NCI-H1092 treated with DMSO at 0.1 percent for 48 hours (cell line): ENCODE measurements at places on chromosomes 12 and 14.

- DNase-seq, result no peak
Measured at GRCh38 chr14:53517270-53517960, 364.3 kb upstream of the DDHD1 start.

- DNase-seq, result no peak
Measured at GRCh38 chr12:104749545-104749944, 208.5 kb downstream of the SLC41A2 start.

GRCh38 chr14:92493492-92493891, 20.1 kb upstream of the RIN3 start:
- no peak for DNase-seq

DNA sequence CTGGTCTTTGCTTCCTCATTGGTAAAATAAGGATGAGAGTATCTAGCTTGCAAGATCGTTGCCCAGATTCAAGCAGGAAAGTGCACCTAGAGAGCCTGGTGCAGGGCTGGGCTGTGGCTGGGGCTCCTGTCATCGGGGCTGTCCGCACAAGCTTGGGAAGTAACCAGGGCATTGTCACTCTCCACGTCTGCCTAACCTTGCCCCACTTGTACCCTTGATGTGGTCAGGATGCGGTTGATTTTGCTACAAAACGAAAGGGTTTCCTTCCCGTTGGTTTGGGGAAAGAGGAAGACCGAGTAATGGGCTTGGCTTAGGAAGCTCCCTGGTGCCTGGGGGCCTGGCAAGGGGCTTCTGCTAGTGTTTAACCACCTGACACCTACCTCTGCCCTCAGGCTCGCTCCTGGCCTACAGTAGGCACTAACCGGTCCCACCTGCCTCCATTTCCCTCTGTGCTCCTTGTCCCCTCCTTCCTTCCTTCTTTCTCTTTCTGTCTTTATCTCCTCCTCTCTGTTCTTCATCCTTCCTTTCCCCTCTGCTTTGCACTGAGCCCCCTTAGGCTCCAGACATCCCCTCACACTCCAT, 21.8 kb downstream of the MVK start:
- no peak for DNase-seq

DNA sequence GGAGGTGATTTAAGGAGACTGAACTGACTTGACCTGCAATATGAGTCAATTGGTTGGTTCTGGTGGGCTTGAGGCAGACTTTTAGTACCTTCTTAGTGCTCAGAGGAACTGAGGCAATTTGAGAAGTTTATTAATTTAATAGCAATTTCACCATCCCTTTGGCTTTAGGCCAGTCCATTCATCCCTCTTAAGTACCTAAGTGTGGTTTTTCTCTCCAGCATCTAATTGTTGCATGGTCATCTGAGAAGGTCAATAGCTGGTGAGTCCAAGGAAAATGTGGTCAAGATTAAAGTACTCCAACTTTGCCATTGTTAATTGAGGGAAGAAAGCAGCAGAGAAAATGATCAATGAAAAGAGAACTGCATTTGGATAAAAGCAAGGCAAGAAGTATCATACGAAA, 115.4 kb upstream of the DYRK2 start:
- DNase-seq, result no peak

DNA sequence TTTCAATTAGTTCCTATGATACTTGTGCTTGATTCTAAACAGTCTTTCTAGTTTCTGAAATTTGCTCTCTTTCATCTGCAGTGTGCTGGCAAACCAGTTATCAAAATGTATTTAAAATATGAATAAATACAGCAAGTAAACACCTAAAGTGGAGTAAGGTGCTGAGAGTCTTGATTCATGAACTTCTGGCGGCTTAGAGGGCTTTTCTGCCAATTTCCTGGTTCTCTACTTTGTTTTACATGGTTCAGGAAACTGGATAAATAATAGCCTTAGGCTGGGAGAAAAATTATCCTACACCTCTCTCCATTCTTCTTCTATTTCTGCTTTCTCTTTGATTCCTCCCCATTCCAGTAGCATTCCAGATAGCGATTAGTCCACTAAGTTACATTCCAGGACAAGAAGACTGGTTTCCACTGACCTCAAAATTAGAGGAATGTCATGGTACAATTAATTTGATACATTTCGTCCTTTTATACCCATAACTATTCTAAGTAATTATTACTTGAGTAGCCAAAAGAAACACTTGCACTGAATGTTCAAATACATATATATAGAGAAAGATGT, 14.9 kb downstream of the ATP2B1 start:
- DNase-seq, result no peak

DNA sequence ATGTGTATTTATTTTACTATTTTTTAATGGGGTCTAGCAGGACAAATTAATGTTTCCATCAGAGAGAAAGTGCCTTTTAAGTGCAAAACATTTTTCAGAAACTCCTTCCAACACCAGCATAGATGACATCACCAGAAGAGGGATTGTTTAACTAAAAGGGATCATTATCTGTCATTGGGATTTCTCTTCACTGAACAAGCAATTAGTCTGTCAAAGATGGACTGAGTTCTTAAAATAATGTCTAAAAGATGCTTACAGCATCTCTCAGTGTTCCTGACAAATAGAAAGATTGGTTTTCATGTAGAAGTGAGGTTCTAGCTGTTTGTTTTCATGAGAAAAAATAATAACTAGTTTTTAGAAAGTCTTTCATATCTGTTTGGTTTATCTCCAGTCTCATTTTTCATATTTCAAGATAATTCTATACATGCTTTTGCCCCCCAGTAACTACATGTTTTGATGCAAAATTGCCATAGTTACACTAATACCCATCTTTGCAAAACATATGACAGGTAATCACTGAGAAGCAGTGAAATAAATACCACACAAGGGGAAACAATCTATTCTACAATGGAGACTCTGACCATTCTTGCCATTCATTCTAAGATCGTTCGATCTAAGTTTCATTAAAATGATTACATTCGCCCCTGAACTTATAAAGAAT, 850.3 kb downstream of the GALC start:
- no peak for DNase-seq

DNA sequence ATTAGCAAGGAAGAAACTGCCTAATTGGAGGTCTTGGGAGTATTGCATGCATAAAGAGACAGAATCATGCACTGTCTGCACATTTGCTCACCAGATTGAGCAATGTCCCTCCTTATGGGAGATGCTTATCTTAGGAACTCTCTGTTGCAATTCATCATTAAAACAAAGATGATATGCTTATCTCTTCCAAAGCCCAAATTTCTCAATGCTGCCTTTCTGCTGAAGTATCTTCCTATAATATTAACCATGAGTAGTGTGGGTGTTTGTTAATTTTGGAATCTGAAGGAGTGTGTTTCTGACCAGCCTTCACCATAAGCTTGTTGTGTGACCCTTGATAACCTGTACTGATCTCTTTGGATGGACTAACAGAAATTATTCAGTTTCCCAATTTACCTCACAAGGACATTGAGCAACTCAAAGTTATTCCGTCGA, 1257.6 kb upstream of the FLRT2 start:
- no peak for DNase-seq

DNA sequence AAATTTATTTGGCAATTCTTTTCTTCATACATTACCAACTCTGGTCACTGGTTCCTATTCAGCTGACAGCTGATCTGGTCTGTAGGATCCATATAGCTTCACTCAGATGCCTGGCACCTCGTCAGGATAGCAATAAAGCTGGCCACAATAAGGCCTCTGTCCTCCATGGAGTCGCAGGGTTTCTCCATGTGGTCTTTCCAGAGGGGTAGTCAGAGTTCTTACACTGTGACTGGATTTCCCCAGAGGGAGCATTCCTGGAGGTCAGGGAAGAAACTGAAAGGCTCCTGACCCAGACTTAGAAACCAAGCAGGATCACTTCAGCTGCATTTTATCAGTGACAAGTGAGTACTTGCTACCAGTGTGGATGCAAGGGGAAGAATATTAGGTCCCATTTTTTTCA, 34.9 kb upstream of the SIX1 start:
- no peak for DNase-seq

DNA sequence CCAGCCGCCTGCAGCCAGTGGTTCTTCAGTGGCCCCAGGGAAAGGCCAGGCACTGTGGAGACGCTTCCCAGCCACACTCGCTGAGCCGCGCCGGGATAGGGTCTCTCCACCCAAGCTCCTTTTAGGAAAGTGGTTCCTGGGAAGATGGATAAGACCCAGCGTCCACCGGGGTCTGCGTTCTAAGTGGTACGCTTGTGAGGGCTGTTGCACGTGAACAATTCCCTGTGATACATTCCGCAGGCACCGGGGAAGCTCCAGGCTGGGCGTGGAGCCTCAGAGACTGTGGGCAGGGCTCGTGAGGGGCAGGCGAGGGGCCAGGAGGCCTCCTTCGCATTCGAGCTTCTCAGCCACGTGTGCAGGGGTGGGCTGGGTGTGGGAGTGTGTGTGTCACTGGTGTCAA, 48.4 kb downstream of the GALNT9 start:
- no peak for DNase-seq

DNA sequence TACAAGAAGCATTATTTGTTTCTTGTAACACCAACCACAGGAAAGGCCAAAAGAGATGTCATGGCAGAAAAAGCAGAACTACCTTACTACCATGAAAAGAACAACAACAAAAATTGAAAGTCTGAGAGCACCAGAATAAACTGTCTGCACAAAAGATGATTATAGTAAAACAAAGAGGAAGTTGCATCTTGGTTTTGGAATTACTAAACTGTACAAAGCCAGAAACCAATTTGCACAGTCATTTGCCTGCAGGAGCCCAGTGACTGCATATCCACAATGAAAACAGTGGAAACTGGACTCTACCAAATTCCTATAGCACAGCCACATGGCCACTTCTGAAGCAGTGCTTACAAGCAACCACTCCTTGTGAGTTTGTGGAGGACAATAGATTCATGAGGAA, 276.2 kb downstream of the SSPN start:
- DNase-seq, result no peak

- DNase-seq, result no peak
Measured at GRCh38 chr14:92651106-92651757, 97.2 kb downstream of the LGMN start.

DNA sequence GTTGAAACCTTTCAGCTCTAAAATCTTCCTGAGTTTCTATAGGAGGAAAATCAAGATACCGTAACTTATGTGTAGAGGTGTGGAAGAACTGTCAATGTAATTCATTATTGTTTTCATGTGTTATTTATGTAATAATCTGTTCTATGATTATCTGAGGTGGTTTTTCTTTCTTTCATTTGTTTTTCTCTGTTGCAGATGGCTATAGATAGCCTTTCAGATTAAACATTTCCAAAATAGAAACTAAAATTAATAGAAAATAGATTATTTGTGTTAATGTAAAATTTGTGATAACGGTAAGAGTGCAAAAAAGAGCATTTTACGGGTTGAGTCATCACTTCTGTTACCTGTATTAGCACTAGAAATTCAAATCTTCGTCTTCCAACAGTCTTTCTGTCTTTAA, 128.8 kb downstream of the SYNE2 start:
- no peak for DNase-seq

- DNase-seq, result no peak
Measured at GRCh38 chr12:51473947-51474346, 49.3 kb downstream of the SLC4A8 start.

DNA sequence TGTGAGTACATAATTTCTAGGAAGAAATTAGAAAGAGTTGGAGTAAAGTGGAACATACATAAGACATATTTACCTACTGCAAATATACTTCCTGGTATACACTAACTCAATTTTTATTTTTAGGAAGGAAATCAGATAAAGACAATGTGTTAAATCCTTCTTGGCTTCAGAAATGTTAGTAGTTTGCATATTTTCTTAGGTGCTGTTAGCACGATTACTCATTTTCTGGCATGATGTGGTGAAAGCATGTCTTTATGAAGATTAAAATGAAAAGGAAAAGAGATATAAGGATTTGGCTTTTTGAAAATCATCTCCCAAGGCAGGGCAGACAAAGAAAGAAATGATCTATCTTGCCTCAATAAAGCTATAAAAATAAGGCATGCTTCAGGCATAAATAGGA, 287.6 kb upstream of the E2F7 start:
- DNase-seq, result no peak

GRCh38 chr12:107429006-107429705, 256.4 kb upstream of the PWP1 start:
- no peak for DNase-seq

GRCh38 chr14:55313480-55313879, 42.3 kb downstream of the FBXO34 start:
- DNase-seq, result no peak

- no peak for DNase-seq
Measured at GRCh38 chr12:15329891-15330290, 7.6 kb downstream of the PTPRO start.

DNA sequence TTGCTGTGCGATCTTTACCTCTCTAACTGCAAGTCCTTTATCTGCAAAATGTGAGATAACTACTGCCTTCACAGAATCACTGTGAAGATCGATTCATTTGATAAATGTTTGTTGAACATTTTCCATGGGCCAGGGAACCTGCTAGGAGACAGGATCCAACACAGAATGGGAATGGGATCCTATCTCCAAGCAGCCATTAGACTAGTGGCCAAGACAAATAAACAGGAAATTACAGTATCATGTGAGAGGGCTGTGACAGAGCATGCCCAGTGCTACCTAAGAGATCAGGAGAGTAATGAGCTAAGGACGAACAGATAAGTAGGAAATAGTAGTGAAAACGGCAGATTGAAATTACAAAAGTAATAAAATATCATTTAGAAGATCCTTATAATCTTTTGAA, 105.7 kb downstream of the GRIN2B start:
- DNase-seq, result peak; percentile 8

DNA sequence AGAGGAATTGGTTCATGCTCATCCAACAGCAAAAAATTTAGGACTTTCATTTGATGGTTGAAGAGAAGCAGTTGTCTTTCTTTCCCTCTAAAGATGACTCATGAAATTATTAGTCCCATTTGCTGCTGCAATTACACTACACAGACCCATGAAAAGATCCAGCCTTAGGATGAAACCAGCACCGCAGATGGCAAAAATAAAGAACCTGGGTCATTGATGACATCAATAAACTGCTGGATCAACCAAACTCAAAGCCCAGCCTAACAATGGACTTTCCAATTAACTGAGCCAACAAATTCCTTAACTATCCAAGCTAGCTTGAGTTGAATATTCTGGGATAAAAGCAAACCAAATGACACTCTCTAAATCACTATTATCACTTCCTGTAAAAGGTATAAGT, 20.7 kb downstream of the DICER1 start:
- DNase-seq, result no peak

- no peak for DNase-seq
Measured at GRCh38 chr14:62674563-62675237, 370.6 kb downstream of the KCNH5 start.

GRCh38 chr12:6618483-6619225, 11.5 kb upstream of the CHD4 start:
- DNase-seq, result no peak

DNA sequence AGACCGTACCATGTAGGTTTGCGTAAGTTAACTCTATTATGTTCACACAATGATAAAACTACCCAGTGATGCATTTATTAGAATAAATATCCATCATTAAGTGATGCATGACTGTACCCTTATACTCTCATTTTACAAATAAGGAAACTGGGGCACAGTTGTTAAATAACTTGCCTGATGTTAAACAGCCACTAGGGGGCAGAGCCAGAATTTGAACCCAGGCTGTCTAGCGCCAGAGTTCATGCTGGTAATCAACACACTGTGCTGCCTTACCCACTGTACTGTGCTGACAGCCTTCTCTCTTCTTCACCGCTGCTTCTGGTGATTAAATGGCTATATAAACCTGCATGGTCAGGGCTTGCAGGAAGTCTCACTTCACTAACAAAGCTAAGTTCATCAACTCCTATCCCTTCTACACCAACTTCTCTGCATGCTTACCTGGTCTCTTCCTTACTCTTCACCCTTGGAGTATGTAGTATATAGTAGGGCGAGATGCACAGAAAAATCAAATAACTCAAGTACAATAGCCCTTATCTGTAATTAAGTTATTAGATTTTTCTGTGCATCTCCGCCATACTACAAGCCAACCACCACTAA, 43.6 kb upstream of the APPL2 start:
- DNase-seq, result peak; percentile 8
